ENCODE measurements at places on chromosomes 2 and 18.

DNA sequence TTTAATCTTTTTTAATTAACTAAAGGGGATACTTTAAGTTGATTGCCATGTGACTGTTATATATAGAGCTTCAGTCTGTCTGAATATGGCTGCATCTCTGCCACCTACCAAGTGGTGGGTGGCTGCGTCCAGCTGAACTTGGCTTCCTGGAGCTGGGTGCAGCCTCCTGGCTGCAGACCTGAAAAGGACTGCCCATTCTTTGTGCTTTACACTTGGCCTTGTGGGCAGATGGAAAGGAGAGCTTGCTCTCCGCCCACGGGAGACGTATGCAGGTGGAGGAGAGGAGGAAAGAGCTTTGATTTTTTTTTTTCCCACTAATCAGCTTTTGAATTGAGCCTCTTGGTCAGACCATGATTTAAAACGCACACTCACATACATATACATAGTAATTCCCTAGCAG, 34.7 kb downstream of the NCK2 start:
- no peak for DNase-seq

- peak; percentile 6 for DNase-seq
Observed at GRCh38 chr2:119760237-119760955, 674 bp downstream of the PTPN4 start.

- DNase-seq, result no peak
Observed at GRCh38 chr2:127506510-127506909, 19.8 kb downstream of the IWS1 start.

DNA sequence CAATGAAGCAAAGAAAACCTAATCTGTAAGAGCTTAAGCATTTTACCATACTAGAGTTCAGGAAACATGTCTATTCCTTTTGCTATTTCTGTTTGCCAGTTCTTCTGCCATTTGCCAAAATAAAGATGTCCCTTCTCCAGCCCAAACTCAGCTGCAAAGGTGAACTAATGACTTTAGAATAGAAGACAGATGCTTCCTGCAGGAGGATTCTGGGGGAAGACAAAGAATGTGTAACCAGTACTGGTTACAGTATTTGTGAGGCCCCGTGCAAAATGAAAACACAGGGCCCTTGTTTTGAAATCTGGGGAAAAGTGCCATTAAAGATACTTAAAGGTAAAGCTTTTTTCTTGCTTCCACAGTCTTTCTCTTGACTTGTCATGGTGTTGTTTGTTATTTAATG, 34.3 kb upstream of the MTX2 start:
- no peak for DNase-seq

DNA sequence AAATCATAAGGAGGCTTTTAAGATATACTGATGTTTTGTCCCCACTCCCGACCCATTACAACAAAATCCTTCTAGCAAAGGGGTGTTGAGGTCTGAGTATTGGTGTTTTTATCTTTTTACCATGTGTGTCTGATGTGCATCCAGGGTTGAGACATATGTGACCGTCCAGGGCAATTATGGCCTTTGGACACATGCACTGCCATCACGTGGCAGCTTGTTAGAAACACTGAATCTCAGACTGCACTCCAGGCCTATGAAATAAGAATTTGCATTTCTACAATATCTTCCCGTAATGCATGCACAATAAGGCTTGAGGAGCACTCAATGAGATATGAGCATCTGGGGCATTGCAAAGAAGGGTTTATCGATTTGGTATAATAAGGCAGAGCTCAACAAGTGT, 235.1 kb upstream of the ZNF804A start:
- DNase-seq, result no peak

Measured in stimulated activated CD4-positive, alpha-beta T cell treated with anti-CD3 and anti-CD28 coated beads, TNF-alpha, amount 100 ng/mL, for 24 hours (primary cell).